ENCODE measurements at places on chromosomes 12 and 14.

DNA sequence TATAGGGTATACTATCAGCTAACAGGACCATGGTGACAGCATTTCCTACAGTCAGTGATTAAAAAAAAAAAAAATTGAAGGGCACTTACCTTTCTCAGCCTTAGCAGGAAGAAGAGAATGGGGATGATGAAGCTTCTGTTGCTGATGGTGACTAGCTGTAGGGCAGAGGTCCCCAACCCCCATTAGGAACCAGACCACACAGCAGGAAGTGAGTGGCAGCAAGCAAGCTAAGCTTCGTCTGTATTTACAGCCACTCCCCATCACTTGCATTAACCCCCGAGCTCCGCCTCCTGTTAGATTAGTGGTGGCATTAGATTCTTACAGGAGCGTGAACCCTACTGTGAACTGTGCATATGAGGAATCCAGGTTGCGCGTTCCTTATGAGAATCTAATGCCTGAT lies 91.3 kb upstream of the USP44 start:
- no peak for DNase-seq

GRCh38 chr14:81087230-81087629 lies 131.8 kb downstream of the TSHR start:
- DNase-seq = no peak

- no peak for DNase-seq
Observed at GRCh38 chr14:67429510-67430205, 17.7 kb upstream of the PLEK2 start.

DNA sequence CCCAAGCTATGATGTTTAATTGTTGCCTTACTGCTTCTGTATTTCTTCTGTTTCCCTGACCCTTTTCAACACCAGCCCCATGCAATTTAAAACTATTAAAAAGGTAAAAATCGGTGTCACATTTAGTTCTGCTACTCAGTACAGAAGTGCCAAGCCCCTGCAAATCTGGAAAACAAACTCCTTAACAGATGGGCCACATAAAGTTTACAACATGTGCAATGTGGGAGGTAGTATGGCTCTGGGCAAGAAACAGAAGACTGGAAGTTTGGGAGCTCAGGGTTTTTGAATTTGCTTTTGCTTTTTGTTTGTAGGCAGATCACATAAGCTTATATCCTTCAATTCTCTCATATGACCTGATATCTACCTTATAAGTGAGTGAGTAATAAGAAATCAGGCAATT lies 404.0 kb upstream of the ATP2B1 start:
- DNase-seq = no peak

- DNase-seq = no peak
Observed at GRCh38 chr12:13661005-13661887, 320.2 kb downstream of the GRIN2B start.

GRCh38 chr14:41022932-41023331 lies 583.7 kb upstream of the LRFN5 start:
- DNase-seq = no peak

DNA sequence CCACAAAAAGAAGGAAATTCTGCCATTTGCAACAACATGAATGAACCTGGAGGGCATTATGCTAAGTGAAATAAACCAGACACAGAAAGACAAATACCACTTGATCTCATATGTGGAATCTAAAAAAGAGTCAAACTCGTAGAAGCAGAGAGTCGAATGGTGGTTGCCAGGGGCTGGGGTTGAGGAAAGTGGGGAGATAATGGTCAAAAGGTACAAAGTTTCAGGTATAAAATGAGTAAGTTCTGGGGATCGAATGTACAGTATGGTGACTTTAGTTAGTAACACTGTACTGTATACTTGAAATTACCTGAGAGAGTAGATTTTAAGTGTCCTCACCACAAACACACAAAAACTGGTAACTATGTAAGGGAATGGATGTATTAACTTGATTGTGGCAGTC lies 129.4 kb downstream of the PPM1H start:
- no peak for DNase-seq

DNA sequence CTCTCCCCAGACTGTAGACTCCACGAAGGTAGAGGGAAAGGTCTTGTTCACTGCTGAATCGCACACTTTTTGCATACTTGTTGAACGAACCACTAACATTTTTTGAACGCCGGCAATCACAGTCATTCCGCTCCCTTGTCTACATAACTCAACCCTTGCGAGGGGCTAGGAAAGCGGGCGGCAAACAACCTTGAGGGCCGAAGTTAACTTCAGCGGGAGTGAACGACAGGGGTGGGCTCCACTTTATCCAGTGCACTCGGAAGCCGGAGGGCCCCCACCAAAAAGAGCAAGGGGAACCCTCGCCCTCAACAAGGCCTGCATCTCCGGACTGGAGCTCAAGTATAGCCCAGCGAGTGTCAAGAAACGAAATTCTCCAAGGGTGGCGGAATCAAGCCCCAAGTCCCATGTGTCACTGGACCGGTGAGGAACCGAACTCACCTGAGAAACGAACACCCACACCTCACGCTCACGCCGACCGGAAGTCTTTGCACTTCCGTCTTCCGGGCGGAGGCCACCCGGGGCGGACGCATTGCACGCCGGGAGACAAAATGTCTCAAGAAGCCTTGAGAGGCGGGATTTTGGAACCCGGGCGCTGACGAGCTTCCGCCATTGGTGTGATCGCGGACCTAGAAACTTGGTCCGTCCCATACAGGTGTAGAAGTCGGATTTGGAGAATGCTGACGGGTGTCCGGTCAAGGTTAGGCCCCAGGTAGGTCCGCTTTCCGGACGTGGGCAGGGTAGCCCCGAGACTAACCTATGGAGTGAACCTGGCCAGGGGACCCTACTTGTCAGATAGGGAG lies at the start of gene LLPH:
Gene LLPH (minus strand): TSS at position 484 of the 800 bp plus-strand sequence. CDS start 1,644 bp downstream, outside the sequence.
- peak; percentile 86 for DNase-seq

DNA sequence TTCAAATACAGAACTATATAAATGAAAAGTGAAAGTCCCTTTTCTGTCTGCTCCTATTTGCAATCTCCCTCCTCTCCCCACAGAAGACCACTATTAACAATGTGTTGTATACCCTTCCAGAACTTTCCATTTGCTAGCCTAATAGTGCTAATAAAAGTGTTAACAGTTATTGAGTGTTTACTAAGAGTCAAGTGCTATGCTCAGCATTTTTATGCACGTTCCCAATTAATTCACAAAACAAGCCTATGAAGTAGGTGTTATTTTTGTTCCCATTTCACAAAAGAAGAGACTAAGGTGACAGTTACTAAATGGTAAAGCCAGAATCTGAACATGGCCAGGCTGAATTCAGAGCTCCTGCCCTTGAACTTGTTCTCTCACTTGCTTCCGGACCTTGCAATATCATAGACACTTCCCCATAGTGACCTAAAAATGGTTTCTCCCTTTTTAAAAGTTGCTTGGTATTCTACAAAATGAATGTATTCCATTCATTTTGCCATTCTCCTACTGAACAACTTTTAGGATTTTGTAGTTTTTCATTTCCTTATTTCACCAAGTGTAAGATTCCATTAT lies 1.6 kb upstream of the PRKAB1 start:
- no peak for DNase-seq

DNA sequence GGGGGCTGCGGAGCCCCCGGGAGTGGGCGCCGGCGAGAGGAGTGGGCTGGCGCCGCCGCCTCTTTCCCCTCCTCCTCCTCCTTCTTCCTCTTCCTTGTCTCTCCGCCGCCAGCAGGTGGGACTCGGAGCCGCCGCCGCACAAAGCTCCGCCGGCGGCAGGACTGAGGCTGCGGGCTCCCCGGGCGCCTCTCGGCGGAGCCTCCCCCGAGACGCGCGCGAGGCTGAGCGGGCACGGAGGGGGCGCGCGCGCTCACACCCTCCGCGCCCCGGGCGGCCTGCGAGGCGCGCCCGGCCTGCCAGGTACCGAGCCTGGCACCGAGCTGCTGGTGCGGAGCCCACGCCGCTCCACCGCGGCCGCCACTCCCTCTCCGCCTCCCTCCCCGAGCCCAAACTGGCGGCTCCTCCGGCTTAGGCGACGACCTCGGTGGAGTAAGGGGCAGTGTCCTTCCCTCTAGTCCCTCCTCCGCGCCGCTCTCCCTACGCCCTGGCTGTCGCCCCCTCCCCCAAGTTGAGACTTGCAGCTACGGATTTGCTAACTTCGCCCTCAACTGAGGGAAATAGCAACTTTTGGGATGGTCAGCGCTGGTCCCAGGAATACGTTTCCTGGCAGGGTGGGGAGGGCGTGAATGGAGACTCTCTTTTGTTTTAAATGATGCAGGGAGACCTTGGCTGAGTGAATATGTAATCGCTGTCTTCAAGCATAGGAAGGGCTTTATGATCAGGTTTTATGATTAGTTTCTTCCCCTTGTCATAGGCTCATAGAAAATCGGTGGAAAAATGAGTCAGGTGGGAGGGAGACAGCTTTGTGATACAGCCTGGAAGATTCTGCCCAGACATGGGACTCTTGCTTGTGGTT lies 199.5 kb upstream of the CAND1 start:
- peak; percentile 43 for DNase-seq

- DNase-seq = no peak
Observed at GRCh38 chr14:30673071-30673470, 51.0 kb downstream of the SCFD1 start.

- no peak for DNase-seq
Observed at GRCh38 chr14:89158701-89159100, 258.3 kb downstream of the FOXN3 start.

Measured in CD4-positive, alpha-beta memory T cell (primary cell).